MCF 10A (cell line): ENCODE measurements at places on chromosomes 7 and 10. TPM values are rescaled to one million over a fixed set of nuclear protein-coding genes. Genes with fewer than 3 reads are reported as not detected.

The GNAI1 gene
- 27.6 and 30.4 TPM in 2 replicates for total RNA-seq

The HPSE2 gene
- total RNA-seq: not detected in 2 replicates

The PRSS2 gene
- not detected in 2 replicates for total RNA-seq

The DPCD gene
- 24.2 and 25.7 TPM in 2 replicates for total RNA-seq

The NUTM2A gene
- 0.47 and 0.82 TPM in 2 replicates for total RNA-seq

The CALML5 gene
- not detected in 2 replicates for total RNA-seq

The VPS37D gene
- total RNA-seq: 0.44 and 1.3 TPM in 2 replicates
